ENCODE measurements at places on chromosomes 4 and X. TPM values are rescaled to one million over a fixed set of nuclear protein-coding genes. Genes with fewer than 3 reads are reported as not detected.

ARL9 gene
- total RNA-seq: 0.35 TPM

GIMD1 gene
- not detected for total RNA-seq

GC gene
- not detected for total RNA-seq

ZCCHC18 gene
- total RNA-seq: 0.18 TPM

FGF5 gene
- not detected for total RNA-seq

AKAP4 gene
- total RNA-seq: not detected

CCKAR gene
- total RNA-seq: not detected

PAK3 gene
- 0.33 TPM for total RNA-seq

CXXC4 gene
- total RNA-seq: not detected

RHOXF1 gene
- not detected for total RNA-seq

KCNE5 gene
- total RNA-seq: not detected

STATH gene
- not detected for total RNA-seq

FRG2 gene
- not detected for total RNA-seq

XK gene
- total RNA-seq: 0.04 TPM
